ENCODE measurements at places on chromosomes 1 and 21.

DNA sequence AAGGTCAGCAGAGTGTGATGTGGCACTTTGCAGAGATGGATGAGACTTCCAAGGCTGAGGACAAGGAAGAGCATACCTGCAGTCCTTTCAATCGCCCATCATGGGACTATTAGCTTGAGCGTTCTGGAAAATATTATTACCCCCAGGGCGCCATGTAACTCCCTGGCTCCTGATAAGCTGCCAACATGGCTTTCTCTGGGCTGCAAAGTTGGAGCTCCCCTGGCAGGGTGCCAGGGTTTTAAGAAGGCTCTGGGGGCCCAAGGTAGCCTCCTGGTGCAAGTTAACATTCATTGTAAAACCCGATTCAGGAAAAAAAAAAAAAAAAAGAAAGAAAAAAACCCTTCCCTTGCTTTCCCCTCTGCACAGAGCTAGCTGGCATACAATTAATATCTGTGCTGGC, 196.7 kb downstream of the PBX1 start:
- DNase-seq, result no peak

- DNase-seq, result no peak
Observed at GRCh38 chr1:94629259-94630181, 88.0 kb upstream of the F3 start.

- DNase-seq, result peak; percentile 84
Observed at GRCh38 chr1:21508580-21509350, 458 bp upstream of the ALPL start.

DNA sequence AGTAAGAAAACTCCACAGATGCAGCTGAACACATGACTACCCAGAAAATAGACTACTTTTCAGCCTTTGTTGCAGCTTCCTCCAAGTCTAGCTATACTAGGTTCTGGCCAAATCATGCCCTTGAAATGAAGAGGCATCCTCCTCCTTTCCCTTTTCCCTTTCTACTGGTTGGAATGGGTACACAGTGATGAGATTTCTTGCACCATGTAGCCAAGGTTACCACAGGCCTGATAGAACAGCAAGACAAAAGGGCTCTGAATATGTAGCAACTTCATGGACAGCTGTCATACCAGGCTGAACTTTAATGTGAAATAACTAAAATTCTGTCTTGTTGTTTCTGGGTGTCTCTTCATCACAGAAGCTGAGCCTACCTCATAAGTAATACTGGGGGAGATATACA, 146.5 kb downstream of the PDE4B start:
- no peak for DNase-seq

DNA sequence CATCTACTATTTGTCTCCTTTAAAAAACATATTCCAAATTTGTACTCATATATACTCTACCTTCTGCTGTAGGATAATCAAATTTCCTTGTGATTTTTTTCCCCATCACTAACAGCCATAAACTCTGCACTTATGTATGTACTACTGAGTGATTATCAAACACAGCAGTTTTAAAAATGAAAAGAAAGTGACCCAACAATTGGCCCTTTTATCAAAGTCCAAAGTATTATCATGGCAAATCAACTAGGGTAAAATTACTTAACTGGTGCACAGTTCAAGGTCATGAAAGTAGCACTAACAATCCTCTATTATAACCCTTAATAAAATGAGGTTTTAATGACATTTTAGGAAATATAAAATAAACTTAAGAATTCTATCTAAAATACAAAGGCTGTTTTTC, 11.6 kb downstream of the ANGPTL3 start:
- DNase-seq, result no peak

DNA sequence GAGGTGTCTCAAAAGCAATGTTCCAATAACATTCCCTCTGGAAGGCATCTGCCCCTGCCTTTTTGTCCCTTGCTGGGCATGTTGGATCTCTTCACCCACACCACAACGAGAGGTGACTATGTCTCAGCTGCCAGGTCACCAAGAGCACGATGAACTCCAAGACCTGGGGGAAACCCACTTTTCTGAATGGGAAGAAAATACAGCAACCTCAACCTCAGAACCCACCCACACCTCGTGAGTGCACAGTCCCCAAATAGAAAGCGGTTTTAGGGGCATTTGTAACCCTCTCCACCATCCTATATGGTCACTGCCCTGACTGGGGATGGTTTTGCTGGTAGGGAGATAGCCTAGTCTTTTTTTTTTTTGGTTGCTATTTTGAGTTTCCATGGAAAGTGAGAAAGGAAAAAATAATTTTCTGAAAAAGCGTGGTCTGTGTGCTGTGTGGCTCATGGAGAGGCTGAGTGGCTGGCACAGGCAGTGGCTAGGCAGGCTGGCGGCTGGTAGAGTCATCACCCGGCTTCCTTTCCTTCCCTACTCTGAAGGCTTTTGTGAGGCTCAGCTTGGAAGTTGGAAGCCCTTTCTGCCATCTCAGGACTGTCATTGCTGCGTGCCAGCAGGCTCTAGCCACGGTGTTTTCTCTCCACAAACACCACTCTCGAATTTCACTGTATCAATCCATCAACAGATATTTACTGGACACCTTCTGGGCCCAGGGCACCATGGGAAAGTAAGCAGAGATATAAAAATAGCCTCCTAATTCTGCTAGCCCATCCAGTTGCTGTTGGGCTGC, 15.8 kb downstream of the TSPAN2 start:
- DNase-seq, result no peak

DNA sequence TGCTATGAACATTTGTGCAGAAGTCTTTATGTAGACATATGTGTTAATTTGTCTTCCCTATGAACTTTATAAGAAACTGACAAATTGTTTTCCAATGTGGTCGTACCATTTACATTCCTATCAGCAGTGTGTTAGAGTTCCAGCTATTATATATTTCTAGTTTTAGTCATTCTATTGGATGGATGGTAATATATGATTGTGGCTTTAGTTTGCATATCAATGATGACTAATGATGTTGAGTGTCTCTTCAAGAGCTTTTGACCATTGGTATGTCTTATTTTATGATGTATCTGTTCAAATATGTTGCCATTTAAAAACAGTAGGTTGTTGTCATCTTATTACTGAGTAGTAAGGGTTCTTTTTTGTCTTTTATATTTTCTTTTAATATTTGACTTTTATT, 16.2 kb upstream of the ZNF326 start:
- DNase-seq, result no peak

DNA sequence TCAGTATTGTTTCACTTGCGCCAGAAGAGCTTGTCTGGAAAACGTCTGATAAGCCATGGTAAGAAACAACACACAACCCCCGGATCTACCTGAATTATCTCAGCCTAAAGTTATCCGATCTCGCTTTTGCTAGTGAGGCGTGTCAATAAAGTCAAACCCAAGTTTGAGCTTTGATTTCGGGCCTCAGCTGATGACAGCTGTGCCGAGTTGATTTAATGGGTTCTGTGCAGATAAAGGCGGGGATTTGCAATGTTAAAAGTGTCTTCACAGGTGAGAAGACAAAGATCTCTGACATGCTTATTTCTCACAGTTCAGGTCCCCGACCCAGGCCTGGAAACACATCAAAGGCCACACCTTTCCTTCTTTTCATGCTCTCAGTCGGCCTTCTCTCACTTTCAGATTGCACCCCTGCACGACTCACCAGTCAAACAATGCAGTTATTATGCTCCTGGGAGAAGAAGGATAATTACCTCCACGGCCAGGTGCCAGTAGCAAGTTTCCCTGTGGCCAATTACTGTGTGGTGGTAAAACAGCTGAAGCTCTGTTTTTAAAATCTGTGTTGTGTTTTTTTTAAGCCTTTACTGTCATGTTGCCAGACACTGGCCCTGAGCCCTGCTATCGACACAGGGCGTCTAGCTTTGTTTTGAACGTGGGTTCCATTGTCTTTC, 245.3 kb upstream of the RUNX1 start:
- DNase-seq, result no peak

- DNase-seq, result no peak
Observed at GRCh38 chr1:5678759-5679158, 313.5 kb downstream of the NPHP4 start.

DNA sequence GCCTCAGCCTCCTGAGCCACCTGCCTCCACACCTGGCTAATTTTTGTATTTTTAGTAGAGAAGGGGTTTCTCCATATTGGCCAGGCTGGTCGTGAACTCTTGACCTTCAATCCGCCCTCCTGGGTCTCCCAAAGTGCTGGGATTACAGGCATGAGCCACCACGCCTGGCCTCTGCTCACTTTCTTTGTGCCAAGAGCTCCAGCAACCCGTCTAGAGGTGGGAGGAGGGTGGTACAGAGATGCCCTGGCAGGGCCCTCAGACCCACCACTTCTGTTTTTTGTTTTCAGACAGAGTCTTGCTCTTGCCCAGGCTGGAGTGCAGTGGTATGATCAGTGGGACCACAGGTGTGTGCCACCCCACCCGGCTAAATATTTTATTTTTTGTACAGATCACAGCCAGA, 6.9 kb upstream of the SYNC start:
- no peak for DNase-seq

Data from HuH-7 (cell line).